ENCODE measurements at places on chromosomes 2 and 18.

- DNase-seq: no peak
These were observed 323.5 kb downstream of the AFF3 start for GRCh38 chr2:99818842-99819241.

GRCh38 chr2:235754357-235755207, 260.7 kb downstream of the AGAP1 start:
- no peak for DNase-seq

- DNase-seq: no peak
These were observed 88.5 kb upstream of the TACR1 start for GRCh38 chr2:75287624-75288316.

DNA sequence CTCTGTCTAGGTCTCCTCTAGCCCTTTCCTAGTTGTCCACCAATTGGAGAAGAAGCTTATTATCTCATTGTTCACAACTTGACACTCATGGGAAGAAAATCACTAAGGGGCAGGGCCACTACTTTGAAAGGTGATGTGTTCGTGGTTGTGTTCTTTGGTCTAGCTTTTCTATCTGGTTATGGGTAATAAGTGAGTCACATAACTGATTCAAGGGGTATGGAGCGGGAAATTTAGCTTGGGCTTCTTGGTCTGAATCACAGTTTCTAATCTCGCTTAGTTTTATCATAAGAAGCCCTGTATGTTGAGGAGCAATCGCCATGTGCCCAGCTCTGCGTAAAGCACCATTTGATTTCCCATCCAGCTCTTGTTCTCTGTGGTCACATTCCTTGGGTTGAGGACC, 18.7 kb upstream of the DYTN start:
- DNase-seq: no peak

GRCh38 chr2:53422979-53423378, 344.6 kb upstream of the CHAC2 start:
- no peak for DNase-seq

- DNase-seq: no peak
These were observed 310.8 kb downstream of the PIEZO2 start for GRCh38 chr18:10838553-10838952.

- no peak for DNase-seq
These were observed 47.4 kb downstream of the TRPM8 start for GRCh38 chr2:233964581-233964980.

GRCh38 chr2:128477026-128477820, 158.6 kb upstream of the HS6ST1 start:
- DNase-seq: no peak

DNA sequence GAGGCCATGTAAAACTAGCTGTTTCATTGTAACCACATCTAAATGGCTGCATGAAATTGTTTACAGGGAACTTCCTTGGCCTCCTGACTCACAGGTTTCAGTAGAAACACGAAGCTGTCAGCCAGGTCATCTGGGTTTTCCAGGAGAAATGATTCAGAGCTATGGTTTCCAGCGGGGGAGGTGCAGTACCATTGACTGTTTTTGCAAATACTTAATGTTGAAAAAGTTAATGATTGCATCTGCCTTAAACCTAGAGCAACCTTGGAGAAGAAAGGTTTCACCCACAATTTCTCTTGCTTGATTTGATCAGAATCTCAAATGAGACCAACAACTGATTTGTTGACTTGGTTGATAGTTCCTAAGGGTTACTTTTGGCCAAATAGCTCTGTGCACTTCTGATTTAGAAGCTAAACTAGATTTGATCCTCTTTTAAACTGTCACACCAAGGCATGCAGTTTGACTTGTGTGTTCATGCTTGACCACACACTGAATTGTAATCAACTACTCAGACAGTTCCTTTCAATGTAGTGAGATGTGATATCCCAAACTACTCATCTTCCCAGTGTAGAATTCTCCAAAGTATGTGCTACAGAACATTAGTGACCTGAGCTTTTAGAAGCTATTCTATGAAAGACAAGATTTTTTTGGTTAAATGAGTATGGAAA, 193.5 kb upstream of the CHST9 start:
- no peak for DNase-seq
